ENCODE measurements at places on chromosomes 3 and 15.

DNA sequence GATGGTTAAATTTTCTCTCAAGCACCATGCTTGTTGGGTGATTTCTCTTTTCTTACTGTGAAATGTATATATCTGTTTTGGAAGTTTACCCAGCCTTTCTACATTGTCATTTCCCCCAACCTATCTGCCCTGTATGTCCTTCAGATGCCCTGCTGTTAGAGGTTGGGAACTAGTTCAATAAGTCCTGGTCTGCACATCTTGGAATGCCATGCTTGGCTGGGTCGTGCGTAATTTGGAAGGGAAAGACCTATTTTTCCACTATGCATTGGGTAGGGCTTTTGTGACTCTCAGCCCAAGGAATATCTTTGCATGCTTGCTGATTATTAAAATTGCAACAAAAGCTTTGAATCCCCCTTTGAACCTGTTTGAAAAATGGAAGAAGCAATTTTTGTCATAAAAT lies 63.8 kb downstream of the TRIM71 start:
- DNase-seq = no peak

DNA sequence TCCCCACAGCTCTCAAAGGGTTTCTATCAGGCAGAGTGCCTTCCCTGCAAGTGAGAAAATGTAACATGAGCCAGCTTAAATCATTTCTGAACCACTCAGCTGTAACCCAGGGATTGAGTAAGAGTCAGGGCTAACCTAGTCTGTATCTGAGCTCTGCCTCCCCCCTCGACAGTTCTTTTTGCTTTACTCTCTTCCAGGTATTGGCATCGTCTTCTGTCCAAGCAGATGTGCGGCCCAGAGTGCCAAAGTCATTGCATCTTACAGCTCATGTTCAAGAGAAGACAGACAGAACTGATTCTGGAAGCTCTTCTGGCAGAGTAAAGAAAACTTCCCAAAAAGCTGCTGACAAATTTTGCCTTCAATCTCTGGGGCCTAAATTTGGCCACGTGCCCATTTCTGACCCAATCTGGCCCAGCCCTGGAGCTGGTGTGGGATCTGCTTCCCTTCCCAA lies 74.8 kb downstream of the ABHD5 start:
- DNase-seq = no peak

GRCh38 chr3:133999891-134000685 lies 29.6 kb downstream of the SLCO2A1 start:
- no peak for DNase-seq

DNA sequence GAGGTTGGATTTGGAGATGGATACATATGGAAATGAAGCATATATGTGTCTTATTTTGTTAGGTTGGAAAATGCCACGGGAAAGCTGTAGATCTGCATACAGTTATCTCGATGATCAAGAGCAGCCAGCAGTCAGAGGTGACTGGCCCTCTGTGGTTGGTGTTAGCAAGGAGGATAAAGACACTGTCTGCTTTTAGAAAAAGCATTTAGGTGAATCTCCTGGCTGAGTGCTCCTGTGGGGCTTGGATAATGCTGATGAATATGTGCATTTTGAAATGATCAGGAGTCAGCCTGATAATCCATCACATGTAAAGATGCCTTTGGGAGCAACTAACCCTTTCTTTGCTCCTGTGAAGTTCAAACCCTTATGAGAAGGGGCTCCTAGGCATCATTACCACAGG lies 24.9 kb upstream of the GLCE start:
- no peak for DNase-seq

DNA sequence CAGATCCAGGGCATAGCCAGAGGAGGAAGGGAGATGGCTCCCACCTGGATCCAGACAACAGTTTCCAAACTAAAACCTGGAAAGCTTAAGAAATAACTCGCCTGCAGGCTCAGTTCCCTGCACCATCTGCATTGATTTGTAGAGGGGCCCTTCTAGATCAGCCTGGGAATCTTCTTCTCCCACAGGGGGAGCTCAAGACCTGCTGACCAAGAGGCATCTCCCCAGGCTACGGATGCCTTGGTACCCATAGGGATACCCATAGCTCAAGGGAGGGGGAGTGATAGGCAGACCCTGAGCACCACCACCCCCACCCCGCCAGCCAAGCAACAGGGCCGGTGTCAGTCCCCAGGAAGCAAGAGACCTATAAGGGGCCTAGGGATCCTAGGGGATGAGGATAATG lies 28.0 kb upstream of the DCLK3 start:
- no peak for DNase-seq

- no peak for DNase-seq
These were observed 82.6 kb upstream of the ATP11B start for GRCh38 chr3:182710557-182711157.

DNA sequence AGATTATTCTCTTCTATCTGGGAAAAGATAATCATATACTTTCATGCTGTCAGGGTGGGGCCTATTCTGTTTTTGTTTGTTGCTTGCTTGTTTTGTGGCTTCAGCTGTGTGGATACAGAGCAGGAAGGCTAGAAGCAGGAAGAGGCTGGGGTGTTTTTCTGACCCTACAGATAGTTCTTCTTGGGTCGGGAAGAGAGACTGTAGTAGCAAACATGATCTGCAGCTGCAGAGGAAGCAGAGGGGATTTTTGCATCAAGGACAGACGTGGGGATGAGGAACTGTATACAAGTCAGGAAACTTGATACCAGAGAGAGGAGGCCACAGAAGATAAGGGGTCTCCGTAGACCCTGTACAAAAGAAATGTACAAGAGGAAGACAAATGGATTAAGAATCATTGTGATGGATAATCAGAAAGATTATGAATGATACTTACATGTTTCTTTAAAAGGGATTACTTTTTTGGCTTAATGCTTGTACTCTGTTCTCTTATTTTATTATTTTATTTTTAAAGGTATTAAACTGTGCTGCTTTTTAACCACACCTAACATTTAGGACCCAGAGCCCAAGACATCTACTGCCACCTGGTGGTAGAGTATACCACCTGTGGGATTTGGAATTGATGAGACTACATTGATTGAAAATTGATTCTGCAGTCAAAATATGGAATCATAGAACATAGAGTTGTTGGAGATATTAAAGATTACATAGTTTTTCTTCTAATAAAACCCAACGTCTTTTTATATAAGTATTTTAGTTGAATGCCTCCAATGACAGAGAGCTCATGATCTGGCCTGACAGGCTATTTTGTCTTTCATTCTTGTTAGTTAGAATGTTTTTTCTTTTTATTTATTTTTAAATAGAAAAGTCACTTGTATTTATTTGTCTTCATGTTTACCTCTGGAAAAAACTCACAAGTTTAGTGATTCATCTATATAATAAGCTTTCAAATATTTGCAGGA lies 87.3 kb upstream of the ROPN1 start:
- no peak for DNase-seq

- DNase-seq = no peak
These were observed 9.8 kb downstream of the SYNM start for GRCh38 chr15:99114511-99115299.

DNA sequence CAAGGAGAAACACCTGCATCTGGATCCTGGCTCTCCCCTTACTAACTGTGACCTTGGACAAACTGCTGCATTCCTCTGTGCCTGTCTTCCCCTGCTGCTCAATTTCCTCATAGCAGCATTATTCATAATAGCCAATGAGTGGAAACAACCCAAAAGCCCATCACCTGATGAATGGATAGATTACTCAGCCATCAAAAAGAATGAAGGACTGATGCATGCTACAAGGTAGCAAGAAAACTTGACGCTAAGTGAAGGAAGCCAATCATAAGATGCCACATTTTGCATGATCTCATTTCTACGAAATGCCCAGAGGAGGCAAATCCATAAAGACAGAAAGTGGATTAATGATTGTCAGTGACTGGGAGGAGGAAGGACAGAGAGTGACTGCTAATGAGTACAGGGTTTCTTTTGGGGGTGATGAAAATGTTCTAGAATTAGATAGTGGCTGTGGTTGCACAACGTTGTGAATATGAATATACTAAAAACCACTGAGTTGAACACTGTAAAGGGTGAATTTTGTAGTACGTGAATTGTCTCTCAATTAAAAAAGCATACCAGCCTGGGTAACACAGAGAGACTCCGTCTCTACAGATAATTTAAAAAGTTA lies 11.2 kb downstream of the IGDCC4 start:
- DNase-seq = no peak

GRCh38 chr3:59284926-59285325 lies 235.1 kb upstream of the CFAP20DC start:
- DNase-seq = no peak

- no peak for DNase-seq
These were observed 83.9 kb downstream of the TLE3 start for GRCh38 chr15:70013656-70014313.

DNA sequence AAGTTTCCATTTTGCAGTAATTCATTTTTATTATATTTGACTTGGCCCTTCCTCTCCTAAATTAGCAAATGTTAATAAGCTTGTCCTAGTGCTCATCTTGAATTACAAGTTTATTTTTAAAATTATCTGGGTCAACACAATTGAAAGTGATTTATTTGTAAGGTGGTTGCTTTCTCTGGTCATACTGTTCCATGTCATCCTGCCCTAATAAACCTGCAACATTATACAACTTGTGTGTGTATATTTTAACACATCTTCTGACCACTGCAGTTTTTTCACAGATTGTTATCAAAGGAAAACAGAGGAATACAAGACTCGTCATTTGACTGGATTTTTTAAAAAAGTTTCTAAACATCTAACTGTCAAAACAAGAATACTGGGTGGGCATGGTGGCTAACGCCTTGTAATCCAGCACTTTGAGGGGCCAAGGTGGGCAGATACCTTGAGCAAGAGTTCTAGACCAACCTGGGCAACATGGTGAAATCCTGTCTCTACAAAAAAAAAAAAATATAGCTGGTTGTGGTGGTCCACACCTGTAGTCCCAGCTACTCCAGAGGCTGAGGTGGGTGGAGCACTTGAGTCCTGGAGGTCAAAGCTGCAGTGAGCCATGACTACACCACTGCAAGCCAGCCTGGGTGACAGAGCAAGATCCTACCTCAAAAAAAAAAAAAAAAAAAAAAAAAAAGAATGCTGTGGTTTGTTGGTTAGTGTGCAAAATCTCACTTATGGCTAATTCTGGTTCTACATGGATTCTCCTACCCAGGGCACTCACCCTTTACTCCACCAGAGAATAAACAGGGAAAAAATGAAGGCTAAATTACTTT lies 5.0 kb upstream of the LRRFIP2 start:
- DNase-seq = no peak

- no peak for DNase-seq
These were observed 67.5 kb upstream of the TSEN2 start for GRCh38 chr3:12416731-12417130.

DNA sequence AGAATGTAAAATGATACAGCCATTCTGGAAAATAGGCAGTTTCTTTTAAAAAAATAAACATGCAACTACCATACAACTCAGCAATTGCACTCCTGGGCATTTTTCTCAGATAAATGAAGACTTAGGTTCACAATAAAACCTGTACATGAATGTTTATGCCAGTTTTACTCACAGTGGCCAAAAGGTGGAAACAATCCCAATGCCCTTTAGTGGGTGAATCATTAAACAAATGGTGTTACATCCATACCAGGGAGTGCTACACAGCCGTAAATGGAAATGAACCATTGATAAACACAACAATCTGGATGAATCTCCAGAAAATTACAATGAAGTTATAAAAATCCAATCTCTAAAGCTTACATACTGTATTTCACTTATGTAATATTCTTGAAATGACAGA lies 140.3 kb downstream of the ADAMTSL3 start:
- DNase-seq = no peak

DNA sequence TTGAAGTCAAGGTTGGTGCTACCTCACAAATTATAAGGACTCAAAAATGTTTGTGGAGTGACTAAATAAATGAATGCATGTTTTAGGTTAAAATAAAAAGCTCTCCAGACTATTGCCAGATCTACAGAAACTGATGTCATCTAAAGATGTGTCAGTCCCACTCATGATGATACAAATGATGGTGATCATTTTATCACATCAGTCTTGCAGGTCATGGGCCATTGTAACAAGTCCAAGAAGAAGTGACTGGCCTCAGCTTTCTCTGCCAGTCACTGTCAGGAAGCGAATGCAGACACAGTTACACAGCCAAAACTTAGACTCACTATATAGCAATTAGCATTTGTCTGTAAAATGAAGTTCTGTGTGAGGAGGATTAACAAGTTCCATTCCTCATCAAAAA lies 18.5 kb downstream of the ATP8B4 start:
- DNase-seq = no peak

GRCh38 chr3:161139686-161140085 lies 34.5 kb upstream of the B3GALNT1 start:
- no peak for DNase-seq

DNA sequence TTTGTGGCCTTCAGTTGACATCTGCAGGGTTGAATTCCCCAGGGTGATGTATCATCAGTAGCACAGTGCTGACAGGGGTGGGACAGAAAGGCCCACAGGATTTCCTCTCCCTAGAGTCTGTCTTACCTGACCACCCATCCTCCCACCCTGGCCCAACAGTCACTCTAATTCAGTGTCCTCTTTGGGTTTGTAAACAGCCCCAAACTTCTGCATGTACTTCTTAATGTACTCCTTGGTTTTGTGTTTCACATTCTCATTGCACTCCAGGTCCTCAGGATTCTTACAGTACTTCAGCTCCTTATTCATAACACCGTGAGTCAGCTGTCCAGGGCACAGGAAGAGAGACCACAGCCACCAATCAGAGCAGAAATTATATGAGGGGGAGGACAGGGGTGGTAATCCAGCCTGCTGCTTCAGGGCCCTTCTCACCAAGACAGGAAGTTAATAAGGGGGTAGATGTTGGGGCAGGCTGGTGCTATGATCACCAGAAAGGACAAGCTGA lies 37.5 kb downstream of the NBEAL2 start:
- peak; percentile 66 for DNase-seq

GRCh38 chr15:70575231-70576226 lies 187.8 kb downstream of the UACA start:
- no peak for DNase-seq

DNA sequence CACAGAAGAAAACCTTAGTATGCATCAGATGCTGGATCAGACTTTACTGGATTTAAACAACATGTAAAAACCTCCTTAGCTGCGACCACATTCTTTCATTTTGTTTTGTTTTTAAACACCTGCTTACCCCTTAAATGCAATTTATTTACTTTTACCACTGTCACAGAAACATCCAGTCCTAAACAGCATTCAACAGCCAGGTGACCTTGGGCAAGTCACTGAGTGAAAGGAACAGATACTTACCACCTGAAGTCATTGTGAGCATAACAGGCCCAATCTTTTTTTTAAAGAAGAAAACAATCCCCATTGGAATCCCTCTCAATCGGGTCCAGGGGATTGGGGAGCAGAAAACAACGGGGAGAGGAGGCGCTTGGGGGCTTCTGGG lies 390 bp downstream of the STARD5 start:
- no peak for DNase-seq

Measured in NK-92 treated with Interleukin-12 subunit alpha and Interleukin-12 subunit beta, amount 100 ng/mL, for 24 hours (cell line).